NCI-H1048 (cell line): ENCODE measurements at places on chromosomes 7 and 10.

DNA sequence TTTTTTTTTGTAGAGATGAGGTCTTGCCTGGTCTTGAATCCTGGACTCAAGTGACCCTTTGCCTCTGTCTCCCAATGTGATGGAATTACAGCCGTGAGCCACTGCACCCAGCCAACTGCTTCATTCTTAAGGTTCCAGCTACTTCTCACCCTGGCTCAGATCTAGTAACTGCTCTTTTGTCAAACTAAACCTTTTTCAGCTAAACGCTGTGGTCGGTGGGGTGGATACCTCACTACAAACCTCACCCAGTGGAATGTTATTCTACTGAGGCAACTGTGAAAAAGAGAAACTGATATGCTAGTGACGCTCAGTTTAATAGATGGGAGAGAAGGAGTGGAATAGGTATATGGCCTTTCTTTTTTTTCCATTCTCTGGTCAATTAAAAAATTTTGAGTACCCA is 1.7 kb upstream of the MRLN start:
- DNase-seq: no peak

GRCh38 chr7:113307147-113307546 is 188.8 kb upstream of the SMIM30 start:
- DNase-seq: no peak

GRCh38 chr7:30027065-30027456 is 559 bp upstream of the FKBP14 start:
- DNase-seq: no peak

DNA sequence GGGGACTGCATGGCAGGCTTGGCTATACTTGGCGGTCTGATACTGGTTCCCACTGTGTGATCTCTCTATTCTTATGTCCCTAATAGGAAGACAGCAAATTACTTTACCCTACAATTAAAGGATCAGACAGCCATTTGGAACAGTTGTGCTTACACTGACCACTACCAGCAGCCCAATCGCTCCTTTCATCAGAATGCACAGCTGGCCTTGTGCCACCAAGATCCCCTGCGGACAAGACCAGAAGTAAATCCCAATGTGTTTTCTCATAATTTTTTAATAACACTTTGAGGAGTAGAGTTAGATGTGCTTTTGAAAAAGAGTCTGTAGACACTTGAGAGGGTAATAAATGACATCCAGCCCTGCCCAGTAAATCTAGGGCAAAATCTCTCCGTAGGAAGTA is 297.2 kb upstream of the ZNF32 start:
- DNase-seq: no peak

- no peak for DNase-seq
Measured at GRCh38 chr7:23347033-23347681, 48.0 kb downstream of the MALSU1 start.

DNA sequence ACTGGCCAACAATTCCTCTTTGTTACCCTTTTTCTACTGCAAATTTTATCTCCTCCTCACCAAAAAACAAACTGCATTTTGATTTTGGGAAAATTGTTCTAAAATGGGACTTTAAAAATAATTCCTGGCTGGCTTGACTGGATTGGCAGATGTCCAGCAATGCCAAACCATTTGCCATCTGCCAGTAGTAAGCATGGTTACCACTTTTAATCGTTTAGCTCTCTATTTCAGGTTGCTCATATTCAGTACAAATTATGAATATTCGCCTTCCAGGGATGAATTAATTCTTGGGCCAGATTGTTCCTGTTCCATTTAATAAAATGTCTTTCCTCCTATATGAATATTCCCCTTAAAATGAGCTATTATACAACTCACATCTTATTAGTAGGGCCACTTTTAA is 35.7 kb downstream of the SMNDC1 start:
- DNase-seq: no peak

DNA sequence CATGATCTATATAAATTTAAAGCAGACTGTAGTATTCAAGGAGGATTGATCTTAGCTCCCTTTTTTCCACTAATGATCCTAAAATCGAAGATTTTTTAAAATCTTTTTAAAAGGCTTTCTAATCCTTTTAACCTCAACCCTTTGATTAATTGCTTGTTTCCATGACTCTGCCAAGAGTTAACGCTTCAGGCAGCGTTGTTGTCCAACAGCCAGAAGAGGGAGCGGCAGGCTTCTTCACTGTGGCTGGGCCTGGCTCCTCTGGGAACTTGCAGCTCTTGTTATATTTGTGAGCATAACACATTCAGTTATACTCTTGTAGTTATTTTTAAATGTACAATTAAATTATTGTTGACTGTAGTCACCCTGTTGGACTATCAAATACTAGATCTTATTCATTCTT is 26.3 kb downstream of the CRCP start:
- no peak for DNase-seq

GRCh38 chr7:79820387-79820786 is 314.2 kb upstream of the GNAI1 start:
- no peak for DNase-seq

DNA sequence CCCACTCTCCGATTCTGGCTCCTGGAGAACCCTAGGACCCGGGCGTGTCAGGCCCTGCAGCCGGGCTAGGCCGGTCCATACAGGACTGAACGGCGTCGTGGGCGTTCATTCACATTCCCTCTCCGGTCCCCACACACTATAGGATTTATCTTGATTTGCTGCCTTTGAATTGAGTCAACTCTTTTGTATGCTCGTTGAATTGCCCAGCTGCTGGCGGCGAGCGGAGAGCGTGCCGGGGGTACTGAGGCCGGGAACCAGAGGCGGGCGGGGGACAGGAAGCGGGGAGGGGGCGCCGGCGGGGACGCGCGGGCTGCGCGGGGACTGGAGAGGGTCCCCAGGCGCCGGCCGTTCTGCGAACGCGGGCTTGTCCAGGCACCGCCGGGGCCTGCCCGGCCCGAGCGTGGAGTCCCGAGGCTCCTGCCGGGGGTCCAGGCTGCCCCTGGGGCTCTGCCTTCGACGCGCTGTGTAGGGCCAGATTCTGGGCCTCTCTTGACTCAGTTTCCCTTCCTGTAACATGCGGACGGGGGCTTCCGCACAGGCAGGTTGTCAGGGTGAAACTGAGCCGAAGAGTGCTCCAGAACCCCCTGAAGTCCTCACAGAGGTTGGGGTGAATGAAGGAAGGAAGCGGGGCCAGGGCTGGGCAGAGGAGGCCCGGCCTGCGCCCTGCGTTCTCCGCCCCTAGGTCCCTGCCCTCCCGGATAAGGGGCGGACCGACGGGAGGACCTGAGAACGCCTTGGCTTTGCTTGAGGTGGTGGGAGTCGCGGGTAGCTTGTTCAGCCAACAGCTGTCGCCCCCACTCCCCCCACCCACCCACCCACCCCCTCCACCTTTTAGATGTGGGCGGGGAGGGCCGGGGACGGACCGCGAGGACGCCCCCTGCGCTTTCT is 769 bp upstream of the ELFN1 start:
- no peak for DNase-seq

DNA sequence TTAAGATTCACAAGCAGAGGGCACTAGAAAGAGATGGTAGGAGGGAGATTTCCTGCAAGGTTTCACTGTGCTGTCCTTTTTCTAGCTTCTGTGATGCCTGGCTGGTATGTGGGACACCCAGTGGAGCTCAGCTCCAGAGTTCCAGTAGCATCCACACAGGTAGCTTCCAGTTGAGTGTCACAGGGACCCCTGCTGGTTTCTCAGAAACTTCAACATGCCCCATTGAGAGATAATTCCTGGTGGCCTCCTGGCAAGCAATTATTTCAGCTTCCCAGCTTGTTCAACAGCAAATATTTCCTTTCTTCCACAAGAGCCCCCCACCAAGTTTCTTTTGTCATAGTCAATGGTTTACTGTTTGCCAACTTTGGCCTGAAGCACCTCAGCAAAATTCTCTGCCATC is 858.7 kb downstream of the REEP3 start:
- DNase-seq: no peak

GRCh38 chr10:132193907-132194552 is 7.3 kb downstream of the DPYSL4 start:
- no peak for DNase-seq

GRCh38 chr7:39894904-39895303 is 55.2 kb upstream of the CDK13 start:
- DNase-seq: no peak

GRCh38 chr10:68231106-68231816 is 652 bp downstream of the ATOH7 start:
- DNase-seq: no peak

GRCh38 chr7:31052841-31053601 is 913 bp downstream of the ADCYAP1R1 start:
- no peak for DNase-seq

GRCh38 chr7:69959789-69960499 is 361.7 kb downstream of the AUTS2 start:
- DNase-seq: no peak

DNA sequence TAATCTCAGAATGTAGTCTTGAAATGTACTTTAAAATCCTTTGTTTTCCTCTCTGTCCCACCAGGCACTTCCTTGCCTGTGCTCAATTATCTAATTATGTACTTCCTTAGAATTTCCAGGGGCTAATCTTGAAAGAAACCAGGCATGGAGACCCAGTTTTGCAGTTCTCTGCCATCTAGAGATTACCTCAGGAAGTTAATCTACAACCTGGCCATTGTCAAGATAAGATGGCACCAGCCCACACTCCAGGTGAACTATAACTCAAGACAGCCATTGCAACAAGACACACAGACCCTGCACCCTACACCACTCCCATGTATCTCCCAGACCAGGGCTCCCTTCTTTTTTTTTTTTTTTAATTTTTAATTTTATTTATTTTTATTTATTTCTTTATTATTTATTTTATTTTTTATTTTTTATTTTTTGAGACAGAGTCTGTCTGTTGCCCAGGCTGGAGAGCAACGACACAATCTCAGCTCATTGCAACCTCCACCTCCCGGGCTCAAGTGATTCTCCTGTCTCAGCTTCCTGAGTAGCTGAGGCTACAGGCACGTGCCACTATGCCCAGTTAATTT is 85.9 kb upstream of the TRIM24 start:
- DNase-seq: no peak

GRCh38 chr7:3432911-3433310 is 131.9 kb downstream of the SDK1 start:
- DNase-seq: no peak

DNA sequence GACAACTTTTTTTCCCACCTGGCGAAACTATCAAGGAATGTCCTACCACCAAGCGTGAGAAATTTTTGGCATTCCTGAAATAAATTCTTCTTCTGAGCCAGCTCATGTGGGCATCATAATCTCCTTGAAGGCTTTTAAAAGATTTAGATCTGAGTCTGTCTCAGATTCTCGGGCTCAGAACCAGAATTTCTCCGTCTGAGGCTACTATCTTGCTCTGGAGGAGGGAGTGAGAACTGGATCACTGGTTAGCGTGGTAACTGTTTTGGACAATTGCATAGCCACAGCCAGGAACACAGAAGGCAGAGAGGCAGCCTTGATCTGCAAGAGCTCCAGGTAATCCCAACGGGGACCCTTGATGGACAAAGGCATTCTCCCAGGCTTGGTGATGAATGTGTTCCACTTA is 1.0 kb upstream of the PLAC9 start:
- no peak for DNase-seq

GRCh38 chr7:142450206-142450605 is 192.3 kb upstream of the PRSS58 start:
- no peak for DNase-seq

GRCh38 chr7:36082216-36082615 is 70.8 kb upstream of the EEPD1 start:
- no peak for DNase-seq

DNA sequence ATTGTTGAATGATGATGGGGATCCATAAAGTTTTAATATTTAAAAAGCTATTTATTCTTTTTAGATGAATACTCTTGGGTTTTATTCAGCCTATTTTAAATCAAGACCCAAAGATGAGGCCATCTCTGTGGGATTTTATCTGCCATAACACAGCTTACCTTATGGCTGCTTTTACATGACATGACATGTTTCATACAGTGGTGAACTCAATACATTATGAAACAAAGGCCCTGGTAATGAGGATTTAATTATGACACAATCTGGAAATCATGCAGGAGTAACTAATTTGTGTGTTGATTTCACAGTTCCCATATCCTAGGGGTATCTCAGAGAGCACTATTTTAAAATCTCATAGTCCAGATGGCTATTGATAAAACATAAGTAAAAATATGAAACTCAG is 661.8 kb upstream of the FZD8 start:
- DNase-seq: no peak

DNA sequence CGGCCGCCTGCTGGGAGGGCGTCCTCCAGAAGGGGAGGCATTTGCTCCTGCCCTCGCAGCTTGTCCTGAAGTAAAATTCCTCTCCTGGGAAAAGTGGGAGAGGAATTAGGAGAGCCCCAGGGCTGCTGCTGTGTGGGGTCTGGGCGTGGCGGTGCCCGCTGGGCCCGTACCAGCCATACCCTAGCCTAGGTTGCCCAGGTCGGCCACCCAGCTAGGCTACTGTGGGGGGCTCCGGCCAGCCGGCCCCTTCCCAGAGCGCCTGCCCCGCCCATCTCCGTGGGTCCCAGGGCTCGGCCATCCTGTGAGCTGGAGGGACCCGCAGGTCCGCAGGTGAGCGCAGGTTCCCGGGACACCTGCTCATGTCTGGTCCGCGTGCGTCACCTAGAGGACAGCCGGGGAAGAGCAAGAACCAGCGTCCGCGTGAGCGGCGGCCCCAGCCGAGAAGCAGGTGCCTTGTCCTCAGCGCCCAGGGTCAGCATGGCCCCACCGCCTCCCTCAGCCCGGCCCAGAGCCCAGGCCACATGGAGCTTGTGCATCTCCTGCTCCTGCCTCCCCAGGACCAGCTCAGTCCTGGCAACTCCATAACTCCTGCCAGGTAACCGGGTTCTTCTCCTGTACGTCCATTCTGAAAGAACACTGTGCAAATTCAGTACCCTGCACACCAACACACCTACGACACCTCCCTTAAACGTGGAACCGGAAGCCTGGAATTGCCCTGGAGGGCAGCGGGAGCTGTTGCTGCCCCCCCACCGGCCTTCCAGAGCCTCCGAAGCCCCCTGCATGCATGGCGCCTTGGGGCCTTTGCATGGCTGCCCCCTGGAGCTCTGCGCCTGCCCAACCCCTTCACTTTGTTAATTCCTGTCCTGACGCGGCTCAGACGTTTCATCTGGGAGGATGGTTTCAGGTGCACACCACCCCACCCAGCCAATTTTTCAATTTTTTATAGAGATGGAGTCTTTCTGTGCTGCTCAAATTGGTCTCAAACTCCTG is 22.8 kb upstream of the FOXL3 start:
- no peak for DNase-seq

GRCh38 chr10:15137036-15137359 is 31.5 kb downstream of the NMT2 start:
- no peak for DNase-seq

GRCh38 chr7:80905334-80905733 is 13.5 kb downstream of the SEMA3C start:
- no peak for DNase-seq

GRCh38 chr10:14953424-14954000 is 384 bp downstream of the DCLRE1C start:
- no peak for DNase-seq

GRCh38 chr7:22759721-22760120 is 32.7 kb downstream of the IL6 start:
- no peak for DNase-seq
